Anterior cingulate cortex (tissue), 58 donors: ENCODE measurements at places on chromosomes 4 and X.

DNA sequence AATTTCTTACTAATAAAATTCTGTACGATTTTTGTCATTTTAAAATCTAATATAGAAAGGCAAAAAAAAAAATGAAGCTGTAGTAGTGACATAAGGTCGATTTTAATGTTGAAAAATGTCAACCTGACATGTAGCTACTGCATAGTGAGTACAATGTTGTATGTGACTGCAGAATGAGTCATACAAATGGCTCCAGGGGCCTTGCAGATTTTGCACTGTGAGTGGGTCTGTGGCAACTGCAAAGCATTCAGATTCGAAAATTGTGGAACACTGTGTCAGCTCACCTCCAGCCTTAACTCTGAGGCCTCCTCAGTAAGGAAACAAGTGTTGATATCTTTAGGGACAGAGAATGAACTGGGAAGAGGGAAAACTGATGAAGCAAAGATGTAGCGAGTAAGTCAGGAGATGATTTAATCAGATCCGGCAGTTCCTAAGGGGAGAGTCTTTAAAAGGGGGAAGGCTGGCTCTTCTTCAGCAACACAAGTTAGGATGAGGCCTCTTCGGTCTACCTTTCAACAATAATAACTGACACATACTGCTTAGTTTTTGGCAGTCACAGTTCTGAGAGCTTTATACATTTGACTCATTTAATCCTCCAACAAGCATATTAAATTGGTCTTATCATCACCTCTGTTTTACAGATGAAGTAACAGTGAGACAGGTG, 24.9 kb downstream of the TKTL2 start:
- no peak for DNase-seq

- no peak for DNase-seq
Observed at GRCh38 chr4:112138538-112138937, 6.7 kb upstream of the FAM241A start.

GRCh38 chr4:6730603-6731317, 14.8 kb downstream of the BLOC1S4 start:
- DNase-seq = no peak

GRCh38 chr4:14877246-14878225, 124.7 kb upstream of the CPEB2 start:
- DNase-seq = no peak

- DNase-seq = no peak
Observed at GRCh38 chr4:5770051-5770450, 59.0 kb downstream of the EVC start.

GRCh38 chrX:112851161-112851779, 10.6 kb upstream of the AMOT start:
- DNase-seq = no peak

DNA sequence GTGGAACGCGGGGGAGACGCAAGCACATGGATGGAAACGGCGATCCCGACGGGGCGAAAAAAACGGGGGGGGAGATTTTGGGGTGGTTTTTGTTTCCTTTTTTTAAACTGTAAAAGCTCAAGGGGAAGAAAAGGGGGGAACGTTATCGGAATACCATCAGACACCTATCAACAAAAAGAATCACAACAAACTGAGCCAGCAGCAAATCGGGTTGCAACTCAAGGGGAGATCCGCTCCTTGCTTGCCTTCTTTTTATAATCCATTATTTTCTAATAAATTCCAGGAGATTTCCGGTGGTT, 616 bp downstream of the MAML3 start:
- DNase-seq = no peak

GRCh38 chr4:8152090-8152864, 6.3 kb downstream of the ABLIM2 start:
- no peak for DNase-seq

GRCh38 chr4:101693842-101694398, 96.6 kb upstream of the BANK1 start:
- DNase-seq = no peak

- no peak for DNase-seq
Observed at GRCh38 chr4:96894621-96895020, 1054.7 kb downstream of the PDHA2 start.
